CD14-positive monocyte (primary cell): ENCODE measurements at places on chromosomes 7 and 10.

DNA sequence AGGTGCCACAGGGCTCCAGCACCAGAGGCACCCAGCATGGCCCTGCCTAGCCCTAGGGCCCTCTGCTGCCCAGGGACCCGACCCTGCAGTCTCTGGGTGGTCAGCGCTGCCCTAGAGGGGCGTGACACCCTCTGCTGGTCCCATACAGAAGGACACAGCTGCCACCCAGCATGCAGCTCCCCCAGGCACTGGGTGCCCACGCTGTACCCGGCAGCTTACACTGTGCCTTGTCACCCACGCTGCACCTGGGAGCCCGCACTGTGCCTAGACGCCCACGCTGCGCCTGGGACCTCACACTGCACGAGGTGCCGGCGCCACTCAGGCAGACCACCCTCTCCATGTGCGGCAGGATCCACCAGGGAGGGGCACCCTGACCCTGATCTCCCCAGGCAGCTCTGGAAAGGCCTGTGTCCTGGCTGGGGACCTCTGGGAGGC lies 55.2 kb downstream of the PWWP2B start:
- DNase-seq: no peak

GRCh38 chr7:95424716-95425115 lies 10.1 kb downstream of the PON2 start:
- DNase-seq: no peak

GRCh38 chr10:3935933-3936359 lies 150.9 kb upstream of the KLF6 start:
- DNase-seq: no peak

GRCh38 chr10:124742413-124743190 lies 1.6 kb downstream of the FAM53B start:
- DNase-seq: no peak

DNA sequence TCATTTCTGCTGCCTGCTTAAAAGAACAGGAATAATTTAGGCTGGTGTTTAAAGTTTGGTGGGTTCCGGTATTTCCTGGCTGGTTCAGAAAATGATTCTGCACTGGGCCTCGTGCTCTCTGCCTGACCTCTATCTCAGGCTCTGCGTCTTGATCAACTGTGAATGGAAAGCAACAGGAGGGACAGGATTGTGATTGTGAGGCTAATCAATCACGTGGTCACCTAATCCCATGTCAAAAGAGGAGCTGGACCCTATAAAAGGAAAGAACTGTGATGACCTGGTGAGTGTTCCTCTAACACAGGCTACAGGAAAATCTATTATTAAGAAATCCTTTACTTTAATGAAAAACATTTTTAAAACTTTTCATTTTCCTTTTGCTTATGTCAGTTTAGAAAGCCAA lies at the start of gene DHX32:
DHX32 (minus strand) TSS at position 101 of the 400 bp plus-strand sequence. CDS start 468 bp downstream, outside the sequence.
- DNase-seq: no peak

DNA sequence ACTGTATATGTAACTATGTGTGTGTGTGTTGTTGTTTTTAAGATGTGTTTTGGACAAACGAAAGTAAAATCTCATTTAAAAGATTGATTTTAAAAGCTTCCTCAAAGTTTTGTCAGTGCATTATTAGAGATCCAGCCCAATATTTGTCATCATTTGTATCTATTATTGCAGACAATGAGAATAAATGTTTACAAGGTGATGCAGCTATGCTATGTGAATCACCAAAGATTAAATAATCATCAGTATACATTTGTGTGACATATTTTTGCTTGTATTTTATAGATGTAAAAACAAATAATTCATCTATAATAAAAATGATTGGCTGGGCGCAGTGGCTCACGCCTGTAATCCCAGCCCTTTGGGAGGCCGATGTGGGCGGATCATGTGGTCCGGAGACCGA lies 35.3 kb upstream of the RTKN2 start:
- no peak for DNase-seq

GRCh38 chr10:29438271-29438670 lies 149.4 kb downstream of the LYZL1 start:
- no peak for DNase-seq

DNA sequence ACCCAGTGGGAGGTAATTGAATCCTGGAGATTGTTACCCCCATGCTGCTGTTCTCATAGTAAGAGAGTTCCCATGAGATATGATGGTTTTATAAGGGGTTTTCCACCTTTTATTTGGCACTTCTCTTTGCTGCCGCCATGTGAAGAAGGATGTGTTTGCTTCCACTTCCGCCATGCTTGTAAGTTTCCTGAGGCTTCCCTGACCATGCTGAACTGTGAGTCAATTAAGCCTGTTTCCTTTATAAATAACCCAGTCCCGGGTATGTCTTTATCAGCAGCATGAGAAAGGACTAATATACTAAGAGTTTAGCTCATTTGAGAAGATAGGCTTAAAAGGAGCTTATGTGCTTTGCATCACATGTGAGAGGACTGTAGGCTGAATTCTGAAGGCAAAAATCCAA lies 29.3 kb downstream of the TMEM248 start:
- DNase-seq: no peak

DNA sequence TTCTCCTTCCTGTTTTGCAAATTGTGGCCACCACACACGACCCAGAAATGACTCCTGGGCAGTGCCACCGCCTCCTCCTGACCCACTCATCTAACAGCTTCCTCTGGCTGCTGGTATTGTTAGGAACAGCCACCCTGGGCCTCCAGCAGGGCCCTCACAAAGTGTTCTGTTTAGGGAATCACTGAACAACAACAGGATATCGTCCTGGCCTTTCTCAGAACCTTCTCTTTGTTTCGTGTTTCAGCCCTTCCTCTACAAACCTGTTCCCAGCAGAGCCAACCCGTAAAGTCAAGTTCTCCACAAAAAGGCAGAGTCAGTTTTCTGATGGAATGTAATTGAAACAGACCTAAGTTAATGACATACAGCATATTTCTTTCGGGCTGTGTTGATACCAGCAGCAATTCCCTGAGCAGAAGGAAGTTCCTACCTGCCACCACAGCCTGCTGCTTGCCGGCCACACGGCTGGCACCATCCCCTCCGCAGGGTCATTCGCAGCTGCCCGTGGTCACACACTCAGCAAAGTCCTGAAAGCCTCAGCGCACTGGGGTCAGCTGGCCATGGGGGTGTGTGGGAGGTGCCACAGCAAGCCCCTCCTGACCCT lies 91.7 kb upstream of the PITRM1 start:
- DNase-seq: no peak

DNA sequence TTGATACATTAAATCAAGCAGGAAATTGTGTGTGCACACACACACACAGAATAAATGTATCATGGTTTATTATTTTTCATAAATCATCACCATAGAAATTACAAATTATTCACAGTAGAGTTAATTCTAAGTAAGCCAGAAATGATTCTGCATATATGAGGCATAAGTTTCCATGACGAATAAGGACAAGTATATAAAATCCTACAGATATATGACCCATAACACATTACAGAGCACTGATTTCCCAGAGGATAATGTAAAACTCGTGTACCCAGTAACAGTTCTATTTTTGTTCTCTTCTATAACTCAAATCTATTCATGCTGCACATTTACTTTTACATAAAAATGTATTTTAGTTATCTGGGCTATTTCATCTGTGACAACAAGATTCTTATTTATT lies 169.7 kb downstream of the LRRTM3 start:
- no peak for DNase-seq

DNA sequence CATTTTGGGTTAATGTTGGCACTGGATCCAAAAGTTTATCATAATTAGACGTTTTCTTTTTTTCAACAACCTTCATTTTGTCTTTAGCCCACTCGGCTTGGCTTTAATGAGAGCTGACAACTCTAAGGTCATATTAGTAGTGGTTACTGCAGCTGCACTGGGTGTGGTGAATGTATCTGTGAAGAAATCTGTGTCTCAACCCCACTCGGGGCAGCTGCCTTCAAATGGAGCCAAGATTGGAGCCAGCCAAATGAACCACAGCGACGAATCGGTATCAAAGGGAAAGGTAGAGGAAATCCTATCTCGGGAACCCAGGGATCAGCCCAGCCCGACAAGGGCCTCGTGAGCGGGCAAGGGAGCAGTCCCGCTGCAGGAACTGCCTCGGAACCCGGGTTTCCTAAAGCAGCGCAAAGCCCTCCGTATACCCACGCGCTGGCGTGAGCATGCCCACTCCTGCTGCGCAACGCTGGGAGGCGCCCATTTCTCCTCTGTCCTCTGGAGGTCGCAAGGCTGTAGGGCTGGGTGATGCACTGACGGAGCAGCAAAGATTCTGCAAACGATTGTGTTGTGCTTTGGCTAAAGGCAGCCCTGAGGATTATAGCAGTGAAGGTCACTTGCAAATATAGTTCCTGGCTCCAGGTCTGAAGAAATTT lies 98.7 kb upstream of the MBL2 start:
- no peak for DNase-seq

DNA sequence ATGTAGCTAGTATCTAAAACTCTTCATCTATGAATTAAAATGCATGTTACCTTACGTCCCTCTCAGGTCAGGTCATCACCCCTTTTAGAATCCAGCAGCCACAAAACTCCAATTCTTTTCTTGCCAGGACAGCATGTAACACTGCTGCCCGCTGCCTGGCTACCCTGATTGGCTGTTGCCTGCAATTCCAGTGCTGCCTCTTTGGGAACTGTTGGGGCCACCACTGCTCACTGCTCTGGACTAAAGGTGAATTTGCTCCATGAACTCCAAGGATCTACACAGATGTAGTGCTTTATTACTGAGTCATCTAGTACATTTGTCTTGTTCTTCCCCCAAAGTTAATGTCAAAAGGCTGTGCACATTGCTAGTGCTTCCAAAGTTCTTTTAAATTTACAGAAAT lies 40.4 kb downstream of the SCIN start:
- DNase-seq: no peak

DNA sequence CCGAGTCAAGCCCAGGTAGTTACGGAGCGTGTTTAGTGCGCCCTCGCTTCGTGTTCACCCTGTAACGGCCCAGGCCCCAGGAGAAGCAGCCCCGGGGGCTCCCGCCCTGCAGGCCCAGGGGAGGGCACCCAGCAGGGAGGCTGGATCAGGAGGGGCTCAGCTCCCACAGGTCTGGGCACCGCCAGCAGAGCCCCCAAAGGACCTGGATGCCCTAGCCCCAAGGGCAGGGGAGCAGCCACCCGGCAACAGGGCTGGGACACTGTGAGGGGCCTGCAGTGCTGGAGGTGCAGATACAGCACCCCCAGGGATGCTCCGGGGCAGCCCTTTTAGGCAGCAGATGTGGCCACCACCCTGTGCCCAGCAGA lies 35.2 kb downstream of the PWWP2B start:
- DNase-seq: no peak

GRCh38 chr7:28755255-28755654 lies 202.9 kb downstream of the TRIL start:
- DNase-seq: no peak

GRCh38 chr10:129111922-129112321 lies 355.1 kb upstream of the MGMT start:
- no peak for DNase-seq

- no peak for DNase-seq
These were observed 140.9 kb upstream of the NRBF2 start for GRCh38 chr10:62992145-62992721.

- DNase-seq: no peak
These were observed 725.6 kb upstream of the GALNT17 start for GRCh38 chr7:70406186-70406949.

DNA sequence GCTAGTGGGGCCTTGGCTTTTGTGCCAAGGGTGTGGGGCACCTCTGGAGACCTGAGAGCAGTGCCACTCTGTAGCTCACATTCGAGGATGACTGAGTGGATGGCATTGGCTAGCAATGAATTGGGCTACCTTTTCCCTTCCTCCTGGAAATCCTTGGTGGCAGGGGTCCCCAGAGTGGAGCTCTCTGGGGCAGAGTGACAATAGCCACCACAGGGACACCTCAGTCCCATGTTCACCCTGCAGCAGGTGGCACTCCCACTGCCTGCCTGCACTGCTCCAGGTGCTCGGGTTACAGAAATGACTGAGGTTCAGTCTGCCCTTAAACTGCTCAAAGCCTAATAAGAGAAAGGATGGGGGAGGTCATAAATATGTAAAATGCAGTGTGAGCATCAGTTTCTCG lies 17.8 kb downstream of the BTBD16 start:
- DNase-seq: no peak

GRCh38 chr7:90459888-90460287 lies 9.6 kb upstream of the PTTG1IP2 start:
- DNase-seq: no peak

- DNase-seq: no peak
These were observed 340.3 kb downstream of the CXCL12 start for GRCh38 chr10:44044549-44044948.

- no peak for DNase-seq
These were observed 70.7 kb upstream of the LRRC18 start for GRCh38 chr10:49010295-49010694.

DNA sequence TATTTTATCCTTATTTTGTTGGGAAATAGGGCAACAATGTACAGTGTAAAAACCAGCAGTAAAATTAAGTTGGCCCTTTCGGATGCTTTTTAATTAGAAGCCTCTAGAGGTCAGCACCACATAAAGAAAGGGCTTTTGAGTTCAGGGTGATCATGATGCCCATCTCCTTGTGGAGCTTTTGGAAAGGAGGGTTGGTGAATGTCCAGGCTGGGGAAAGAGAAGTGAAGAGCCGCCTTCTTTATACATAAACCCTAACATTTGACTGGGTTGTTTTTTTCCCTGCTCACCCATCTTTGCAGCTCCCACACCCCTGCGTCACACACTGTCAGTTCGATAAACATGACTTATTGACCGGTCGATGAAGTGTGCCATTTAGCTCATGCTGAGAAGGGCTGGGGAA lies 29.8 kb downstream of the MTURN start:
- peak; percentile 63 for DNase-seq

DNA sequence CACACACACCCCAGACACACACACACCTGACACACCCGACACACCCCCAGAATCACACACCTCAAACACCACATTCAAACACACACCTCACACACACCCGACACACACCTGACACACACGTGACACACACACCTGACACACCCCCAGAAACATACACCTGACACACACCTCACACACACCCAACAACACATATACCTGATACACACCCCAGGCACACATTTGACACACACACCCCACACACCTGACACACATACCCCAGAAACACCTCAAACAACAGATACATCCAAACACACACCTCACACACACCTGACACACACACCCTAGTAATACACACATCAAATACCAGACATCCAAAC lies 652 bp upstream of the CALY start:
- no peak for DNase-seq

- no peak for DNase-seq
These were observed 2.3 kb upstream of the IGF2BP3 start for GRCh38 chr7:23472556-23472955.

GRCh38 chr7:145378197-145378596 lies 542.3 kb upstream of the TPK1 start:
- no peak for DNase-seq

GRCh38 chr10:26937371-26937770 lies 76.6 kb upstream of the ABI1 start:
- no peak for DNase-seq

GRCh38 chr7:55538538-55538937 lies 33.8 kb downstream of the VOPP1 start:
- peak; percentile 83 for DNase-seq

DNA sequence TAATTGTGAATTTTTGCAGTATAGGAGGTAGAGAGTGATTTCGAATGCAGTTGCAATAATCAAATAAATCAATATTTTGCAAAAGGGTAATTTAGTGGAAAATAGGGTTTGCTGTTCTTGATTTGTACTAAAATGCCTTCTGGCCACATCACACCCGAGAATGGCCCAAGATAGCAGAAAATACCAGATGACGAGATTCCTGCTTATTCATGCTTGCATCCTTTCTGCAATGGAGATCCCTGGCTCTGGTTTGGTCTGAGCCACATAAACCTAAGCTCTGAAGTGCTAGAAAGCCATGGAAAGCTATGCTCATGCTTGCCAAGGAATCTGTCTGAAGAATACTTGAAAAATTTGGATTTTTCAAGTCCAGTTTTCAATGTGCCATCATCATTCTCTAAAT lies 634.2 kb upstream of the COBL start:
- no peak for DNase-seq
